ENCODE measurements at places on chromosomes 2 and 18.

DNA sequence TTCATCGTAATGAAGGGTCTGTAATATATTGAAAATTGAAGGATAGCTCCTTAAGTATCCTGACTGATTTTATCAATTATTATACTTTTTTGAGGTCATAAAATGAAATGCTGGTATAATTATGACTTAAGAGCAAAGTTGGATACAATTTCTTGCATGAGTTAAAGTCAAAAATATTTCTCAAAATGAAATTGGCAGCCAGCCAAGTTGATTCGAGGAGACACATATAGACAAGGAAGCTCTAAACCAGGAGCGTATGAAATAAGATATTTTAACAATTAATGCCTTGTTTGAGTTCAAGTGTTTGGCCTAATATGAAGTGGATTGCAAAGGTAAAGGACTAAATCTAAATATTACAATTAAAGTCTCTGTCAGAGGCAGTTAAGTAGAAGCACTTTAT lies 260.4 kb upstream of the DSEL start:
- no peak for DNase-seq

DNA sequence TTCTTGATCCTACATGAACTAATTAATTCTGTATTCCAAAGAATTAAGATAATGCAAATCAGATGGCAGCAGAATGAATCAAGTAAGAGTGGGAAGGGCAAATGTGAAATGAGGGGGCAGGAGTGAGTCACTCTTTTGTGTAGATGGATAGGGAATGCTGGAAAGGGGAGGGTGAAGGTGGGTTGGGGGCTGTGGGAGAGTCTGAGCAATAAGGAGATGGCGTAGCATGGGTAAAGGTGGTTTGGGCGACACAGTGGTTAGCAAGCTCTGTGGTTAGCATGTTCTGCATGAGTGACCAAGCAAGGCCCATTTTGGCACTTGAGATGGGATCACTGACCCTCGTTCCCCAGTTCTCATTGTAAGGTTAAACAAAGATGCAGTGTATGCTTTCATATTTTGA lies 20.4 kb downstream of the GPD2 start:
- no peak for DNase-seq

DNA sequence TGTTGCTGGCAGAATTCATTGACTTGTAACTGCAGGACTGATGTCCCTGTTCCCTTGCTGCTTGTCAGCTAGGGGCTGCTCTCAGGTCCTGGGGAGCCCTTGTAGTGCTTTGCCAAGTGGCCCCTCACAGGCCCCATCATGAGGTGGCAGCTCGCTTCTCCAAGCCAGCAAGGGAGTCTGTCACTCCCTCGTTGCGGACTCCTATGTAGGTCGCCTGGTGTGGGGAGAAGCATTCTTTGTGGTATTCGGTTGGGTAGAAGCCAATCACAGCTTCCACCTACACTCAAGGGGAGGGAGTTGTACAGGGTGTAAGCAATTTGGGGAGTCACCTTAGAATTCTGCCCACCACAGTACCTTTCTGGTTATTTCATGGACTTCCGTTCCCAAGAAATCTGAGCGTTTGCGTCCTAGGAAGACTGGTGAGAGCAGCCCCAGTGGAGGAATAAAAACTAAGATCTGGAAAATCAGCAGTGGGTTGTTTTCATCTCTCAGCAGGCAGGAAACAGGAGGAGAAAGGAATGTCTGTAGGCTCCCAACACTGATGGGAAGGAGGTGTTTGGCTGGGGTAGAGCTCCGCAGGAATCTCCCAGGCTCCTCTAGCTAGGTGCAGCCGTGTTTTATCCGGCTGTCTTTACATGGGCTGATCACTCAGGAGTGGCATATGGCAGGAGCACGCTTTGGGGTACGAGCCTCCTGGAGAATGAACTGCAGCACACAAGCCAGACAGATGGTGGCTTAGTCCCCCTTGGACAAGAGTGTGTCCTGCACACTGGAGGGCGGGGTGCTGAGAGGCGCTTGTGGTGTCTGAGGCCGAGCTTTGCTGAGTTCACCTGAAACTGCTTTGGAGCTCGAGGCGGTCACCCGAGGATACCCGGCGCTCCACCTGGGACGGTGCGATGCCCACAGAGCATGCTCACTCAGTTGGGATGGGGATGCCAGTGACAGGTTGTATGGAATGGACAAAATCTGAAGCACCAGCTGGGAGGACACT lies 58.3 kb downstream of the LDLRAD4 start:
- DNase-seq: no peak

GRCh38 chr18:74255131-74255616 lies 36.6 kb downstream of the CYB5A start:
- DNase-seq: no peak

DNA sequence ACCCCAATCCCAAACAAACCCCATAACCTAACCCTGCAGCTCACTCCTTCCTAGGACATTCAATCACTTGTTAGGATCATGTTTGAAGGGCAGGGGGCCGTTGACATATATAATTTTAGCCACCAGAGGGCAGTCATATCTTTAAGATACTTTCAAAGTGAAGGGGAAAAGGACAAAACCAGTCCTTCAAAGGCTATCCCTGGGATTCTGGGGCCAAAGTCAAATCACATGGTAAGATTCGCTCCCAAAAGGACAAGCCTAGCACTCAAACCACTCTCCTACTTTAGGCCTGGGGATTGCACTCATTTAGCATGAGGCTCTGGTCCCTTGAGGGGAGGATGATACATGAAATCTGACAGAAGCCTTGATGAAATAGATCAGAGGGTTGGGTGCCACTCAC lies 44.6 kb downstream of the HAUS1 start:
- DNase-seq: peak; percentile 42

DNA sequence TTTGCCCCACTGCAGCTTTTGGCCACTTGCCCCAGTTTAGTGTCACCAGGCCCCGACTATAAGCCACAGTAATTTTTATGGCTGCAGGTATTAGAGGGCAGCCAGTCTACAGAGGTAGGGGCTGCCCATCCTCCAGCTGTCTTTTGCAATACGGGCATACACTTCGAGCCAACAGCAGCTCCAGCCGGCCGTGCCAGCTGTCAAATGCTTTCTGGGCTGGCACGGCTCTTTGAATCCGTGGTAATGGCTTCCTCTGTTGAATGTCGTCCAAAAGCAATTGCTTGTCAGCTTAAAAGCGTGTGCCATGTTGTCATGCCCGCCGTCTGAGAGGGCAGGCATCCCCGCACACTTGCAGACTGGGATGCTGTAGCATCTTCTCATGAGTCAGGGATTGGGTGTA lies 41.3 kb downstream of the BCL2L11 start:
- no peak for DNase-seq

DNA sequence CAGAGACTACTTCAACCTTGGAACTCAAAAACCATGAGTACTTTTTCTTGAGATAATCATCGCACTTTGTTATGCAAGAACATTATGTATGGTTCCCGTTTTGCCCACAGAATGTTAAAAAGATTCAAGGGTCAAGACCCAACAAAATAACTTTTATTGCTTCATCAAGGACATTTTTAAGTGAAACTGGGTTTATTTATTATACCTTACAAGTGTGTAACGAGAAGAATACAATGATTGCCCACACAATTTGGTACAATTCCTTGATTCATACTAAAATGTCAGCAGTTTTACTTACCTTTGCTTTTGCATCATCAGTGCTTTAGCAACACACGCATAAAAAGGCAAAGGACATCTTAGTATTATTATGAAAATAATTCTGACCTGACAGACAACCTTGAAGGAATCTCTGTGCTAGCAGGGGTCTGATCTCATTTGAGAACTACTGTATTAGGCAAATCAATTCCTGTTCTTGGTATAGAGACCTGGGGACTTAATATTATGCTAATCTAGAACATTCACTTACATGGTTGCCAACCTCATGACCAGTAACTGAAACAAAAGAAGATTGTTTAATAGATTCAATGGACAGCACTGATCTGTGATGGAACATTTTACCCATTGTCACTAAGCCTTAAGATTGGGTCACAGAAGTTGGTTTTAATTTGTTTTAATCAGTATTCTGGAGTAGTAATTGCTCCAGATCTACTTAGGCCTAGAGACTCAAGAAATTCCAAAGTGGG lies 16.2 kb downstream of the CCDC88A start:
- no peak for DNase-seq

DNA sequence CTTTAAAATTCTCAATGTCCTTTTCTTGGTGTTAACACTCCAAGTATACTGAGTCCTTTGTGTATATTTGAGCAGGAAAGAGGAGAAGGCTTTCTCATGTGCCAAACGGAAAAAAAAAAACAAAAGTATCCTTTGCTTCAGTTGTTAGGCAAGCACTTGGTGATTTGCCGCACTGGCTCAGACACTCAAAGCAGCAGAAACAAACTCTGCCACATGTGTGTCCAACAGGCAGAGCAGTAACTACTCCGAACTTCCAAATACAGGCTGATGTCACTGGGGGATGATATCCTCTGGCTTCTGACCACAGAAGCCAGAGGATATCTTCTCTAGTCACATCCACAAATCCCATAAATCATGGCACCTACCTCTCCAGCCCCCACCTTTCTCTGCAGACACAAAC lies 108.0 kb upstream of the SALL3 start:
- no peak for DNase-seq

DNA sequence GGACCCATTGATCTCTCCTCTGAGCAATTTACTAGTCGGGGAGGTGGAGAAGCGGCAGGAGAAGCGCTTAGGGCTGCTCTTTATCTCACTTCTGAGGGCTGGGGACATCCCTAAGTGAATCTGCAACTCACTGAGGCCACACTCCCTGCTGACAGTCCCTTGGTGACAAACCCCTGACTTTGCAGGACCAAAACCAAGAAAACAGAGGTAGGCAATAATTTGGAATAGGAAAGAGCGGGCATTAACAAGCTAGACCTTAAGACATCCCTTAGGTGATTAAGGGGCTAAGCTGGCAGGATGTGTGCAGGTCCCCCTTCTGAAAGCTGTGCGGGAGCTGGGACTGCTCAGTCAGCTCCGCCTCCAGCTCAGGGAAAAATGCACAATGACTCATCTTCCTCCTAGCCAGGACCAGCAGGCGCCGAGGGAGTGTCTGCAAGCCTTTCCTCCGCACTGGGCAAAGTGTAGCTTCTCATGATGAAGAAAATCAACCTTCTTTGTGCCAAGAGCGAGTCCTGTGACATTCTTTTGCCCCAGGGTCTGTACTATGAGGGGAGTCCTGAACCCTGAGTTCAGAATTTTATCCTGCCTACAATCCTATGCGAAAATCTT lies 63.3 kb downstream of the BOD1L2 start:
- DNase-seq: peak; percentile 64

DNA sequence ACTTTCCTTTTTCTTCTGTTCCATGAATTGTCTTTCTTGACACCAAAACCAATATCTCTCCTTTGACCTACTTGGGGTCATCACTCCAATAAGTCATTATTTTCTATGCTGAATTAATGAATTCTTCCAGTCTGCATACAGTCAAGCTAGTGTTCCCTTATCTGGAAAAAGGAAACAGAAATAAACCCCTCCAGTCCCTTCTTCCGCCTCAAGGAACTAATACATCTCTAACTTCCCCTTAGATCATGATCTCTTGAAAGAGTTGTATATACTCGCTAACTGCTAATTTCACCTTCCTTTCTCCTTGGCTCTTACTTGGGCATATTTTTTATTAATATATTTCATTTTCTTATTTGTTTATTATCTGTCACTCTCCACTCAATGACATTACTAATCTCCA lies 7.3 kb upstream of the ARHGAP15 start:
- DNase-seq: no peak

GRCh38 chr2:42359304-42359964 lies 1.6 kb downstream of the COX7A2L start:
- DNase-seq: no peak

- DNase-seq: no peak
These were observed 229.1 kb upstream of the FN1 start for GRCh38 chr2:215664847-215665525.

DNA sequence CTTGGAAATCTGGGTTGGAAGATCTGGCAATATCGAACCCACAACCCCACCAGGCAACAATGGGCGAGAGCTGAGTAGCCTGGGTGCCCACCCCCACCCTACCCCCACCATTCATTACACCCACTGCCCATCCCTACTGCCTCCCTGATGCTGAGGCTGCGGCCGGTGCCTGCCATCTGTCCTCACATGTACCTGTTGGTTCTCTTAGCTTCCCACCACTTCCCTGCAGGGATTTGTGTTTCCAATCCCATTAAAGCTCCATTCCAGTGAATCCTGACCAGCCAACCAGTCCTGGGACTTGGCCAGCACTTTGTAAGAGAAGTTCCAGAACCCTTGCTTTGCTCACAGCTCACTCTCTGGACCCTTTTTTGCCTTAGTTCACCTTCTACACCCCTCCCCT lies 163.0 kb upstream of the SH3BP4 start:
- no peak for DNase-seq

GRCh38 chr2:101844055-101844635 lies 146.6 kb downstream of the MAP4K4 start:
- DNase-seq: no peak

- DNase-seq: no peak
These were observed 31.6 kb downstream of the LIMS1 start for GRCh38 chr2:108565778-108566375.

GRCh38 chr2:14712111-14712510 lies 79.6 kb downstream of the LRATD1 start:
- no peak for DNase-seq

DNA sequence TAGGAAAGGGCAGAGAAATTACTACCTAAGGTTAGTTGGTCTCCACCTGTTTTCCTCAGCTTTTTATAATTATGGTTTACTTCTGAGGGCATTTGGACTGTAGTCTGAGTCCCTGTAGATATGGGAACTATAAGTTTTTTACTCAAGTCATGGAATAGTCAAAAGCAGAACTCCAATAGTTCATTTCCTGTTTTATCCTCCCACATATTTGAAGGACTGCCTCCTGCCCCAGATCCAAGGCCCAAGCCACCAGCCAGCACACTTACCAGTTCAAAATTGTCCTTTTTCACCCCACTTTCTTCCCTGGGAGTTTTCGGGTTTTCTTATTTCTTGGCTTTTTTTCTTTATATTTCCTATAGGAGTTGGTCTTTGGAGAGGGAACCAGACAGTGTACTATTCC lies 164.1 kb downstream of the MBD5 start:
- DNase-seq: no peak

DNA sequence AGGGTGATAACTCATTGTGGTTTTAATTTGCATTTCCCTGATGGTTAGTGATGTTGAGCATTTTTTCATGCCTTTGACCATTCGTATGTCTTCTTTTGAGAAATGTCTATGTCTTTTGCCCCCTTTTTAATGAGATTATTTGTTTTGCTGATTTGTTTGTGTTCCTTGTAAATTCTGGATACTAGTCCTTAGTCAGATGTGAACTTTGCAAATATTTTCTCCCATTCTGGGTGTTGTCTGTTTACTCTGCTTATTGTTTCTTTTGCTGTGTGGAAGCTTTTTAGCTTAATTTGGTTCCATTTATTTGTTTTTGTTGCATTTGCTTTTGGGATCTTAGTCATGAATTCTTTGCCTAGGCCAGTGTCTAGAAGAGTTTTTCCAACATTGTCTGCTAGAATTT lies 192.0 kb downstream of the PARD3B start:
- DNase-seq: no peak

DNA sequence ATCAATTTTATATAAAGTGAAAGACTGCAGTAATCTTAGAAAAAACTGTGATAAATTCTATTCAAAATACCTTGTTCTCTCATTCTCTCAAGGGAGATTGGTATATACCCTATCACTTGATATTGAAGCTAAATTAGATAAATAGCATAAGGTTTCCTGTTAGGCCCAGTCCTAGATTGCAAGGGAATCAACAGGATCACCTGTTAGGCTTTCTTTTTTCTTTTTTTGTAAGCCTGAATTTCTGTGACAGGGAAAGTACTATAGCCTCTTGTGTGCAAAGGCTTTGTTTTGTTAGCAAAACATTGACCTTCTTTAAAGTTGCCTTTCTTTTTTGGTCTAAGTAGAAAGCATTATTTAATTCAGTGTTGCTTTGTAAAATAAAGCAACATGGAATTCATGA lies 100.0 kb downstream of the HAUS1 start:
- DNase-seq: no peak

- no peak for DNase-seq
These were observed 82.0 kb upstream of the IL1R2 start for GRCh38 chr2:101909760-101910159.

Measured in colonic mucosa (tissue), 4 donors.